ENCODE measurements at places on chromosomes 6 and 20.

GRCh38 chr6:97262676-97263075 lies 20.3 kb downstream of the MMS22L start:
- no peak for DNase-seq

DNA sequence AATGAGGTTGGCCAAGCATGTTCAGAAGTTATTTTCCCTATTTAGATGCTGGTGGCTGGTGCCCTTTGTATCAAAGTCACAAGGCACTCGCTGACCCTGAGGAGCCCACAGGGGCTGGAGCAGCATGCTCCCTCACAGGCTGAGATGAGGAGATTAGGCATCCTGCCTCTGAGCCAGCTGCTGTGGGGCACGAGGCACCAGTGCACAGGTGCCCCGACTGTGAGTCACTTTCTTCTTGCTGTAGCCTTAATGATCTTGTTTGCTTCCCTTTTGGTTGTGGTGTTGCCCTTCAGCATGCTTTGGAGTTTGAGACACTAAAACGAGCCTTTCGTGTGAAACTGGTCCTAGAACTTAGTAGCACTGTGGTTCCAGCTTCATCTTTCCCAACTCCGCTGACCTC lies 4.3 kb downstream of the PSMG4 start:
- no peak for DNase-seq

DNA sequence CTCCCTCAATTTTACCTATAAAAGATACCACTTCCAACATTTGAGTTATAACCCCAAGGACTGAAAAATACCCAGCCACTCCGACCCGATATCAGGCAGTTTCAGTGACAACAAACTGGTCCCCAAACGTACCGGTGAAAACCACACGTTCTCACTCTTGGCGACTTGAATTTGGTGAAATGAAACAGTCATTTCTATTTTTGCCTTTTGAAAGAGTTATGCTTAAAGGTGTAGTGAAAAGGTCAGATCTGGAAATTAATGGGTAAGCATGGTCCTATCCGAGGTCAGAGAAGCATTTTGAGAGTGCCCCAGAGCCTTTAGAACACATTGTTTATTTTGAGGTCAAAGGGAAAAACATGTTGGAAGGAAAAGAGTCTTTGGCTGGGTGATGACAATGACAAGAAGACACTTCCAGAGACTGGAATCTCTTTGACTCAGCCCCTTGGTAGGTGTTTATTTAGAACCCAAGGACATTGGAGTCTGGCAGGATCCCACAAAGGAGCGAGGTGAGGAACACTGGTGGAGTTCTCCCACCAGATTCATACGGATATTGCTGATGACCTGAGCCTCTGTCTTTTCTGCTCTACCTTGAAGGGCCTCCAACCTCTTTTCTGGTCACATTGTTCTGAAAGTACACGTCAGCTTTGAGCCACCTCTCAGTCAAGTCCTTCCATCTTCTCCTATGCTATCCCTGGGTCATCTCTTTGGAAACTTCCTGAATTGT lies 235.0 kb downstream of the GMPR start:
- DNase-seq: no peak

- DNase-seq: no peak
Measured at GRCh38 chr20:58625585-58625984, 25.5 kb upstream of the STX16 start.

- no peak for DNase-seq
Measured at GRCh38 chr20:35042268-35042667, 50.3 kb downstream of the TRPC4AP start.

DNA sequence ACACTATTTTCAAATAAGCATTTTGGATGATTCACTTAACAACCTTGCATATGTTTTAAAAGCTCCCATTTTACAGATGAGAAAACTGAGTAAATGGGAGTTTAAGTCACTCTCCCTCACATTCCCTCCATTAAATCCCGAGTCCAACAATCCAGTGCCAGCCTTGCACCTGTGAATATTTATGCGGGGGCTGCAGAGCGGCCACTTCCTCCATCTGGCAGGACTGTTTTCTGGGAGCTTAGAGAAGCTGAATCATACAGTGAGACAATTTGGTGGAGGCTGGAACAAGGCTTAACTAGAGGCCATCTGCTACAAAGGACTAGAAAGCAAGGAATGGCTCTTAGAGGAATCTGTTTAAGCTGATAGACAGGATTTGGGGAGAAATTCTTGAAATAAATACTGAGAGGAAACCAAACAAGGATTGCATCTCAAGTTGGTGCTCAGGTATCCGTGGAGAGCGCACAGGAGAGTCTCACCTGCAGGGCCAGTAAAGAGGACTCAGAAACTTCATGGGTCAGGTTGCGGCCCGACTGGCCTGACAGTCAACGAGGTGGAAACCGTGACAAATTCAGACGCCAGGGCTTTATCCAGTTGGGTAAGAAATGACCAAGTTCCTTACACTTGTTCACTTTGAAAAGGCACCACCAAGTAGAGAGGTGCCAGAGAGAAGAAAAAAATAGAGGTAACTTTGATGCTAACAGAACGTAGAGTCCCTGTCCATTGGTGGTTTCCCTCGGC lies 478.5 kb downstream of the QKI start:
- DNase-seq: no peak

DNA sequence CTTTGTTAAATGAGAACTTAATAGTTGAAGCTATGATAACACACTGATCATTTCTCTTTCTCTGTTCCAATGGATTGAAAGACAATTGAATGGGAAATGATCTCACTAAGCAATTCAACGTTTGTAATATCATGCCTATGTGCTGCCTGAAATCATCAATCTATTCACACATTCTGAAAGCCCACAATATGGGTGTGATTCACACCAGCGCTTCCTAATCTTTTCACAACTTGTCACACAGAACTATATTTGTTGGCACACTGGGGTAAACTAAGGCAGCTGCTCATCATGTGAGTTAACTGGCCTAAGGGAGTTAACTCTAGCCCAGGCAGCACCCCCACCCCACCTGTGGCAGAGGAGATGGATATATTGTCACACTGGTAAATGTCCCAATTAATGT lies 37.1 kb upstream of the UTRN start:
- DNase-seq: no peak

- no peak for DNase-seq
Measured at GRCh38 chr20:10453241-10453640, 18.1 kb downstream of the SLX4IP start.

Data from stimulated activated CD8-positive, alpha-beta memory T cell treated with anti-CD3 and anti-CD28 coated beads, Interleukin-2, amount 100 ng/mL, for 1 hour (primary cell).